Nephron progenitor cell (in vitro differentiated cells): ENCODE measurements at places on chromosomes 2 and 18.
A peak's percentile ranks its signal among the peaks of the same experiment; 100 is the strongest.

- no peaks in the 10 kb centered on the region for H3K36me3 ChIP-seq
- H3K4me1 ChIP-seq = peaks cover 27% of the 10 kb centered on the region
- no peak overlapping the region for H3K27ac ChIP-seq
- H3K27me3 ChIP-seq = peaks cover 7% of the 10 kb centered on the region
- H3K4me3 ChIP-seq = no peak overlapping the region
Measured at GRCh38 chr18:77023102-77023782, 109.3 kb downstream of the MBP start.

GRCh38 chr18:29198834-29199233 lies 1021.9 kb upstream of the CDH2 start:
- no peak for DNase-seq
- H3K27ac ChIP-seq = no peak overlapping the region
- H3K27me3 ChIP-seq = peaks cover 3% of the 10 kb centered on the region
- no peaks in the 10 kb centered on the region for H3K4me1 ChIP-seq

DNA sequence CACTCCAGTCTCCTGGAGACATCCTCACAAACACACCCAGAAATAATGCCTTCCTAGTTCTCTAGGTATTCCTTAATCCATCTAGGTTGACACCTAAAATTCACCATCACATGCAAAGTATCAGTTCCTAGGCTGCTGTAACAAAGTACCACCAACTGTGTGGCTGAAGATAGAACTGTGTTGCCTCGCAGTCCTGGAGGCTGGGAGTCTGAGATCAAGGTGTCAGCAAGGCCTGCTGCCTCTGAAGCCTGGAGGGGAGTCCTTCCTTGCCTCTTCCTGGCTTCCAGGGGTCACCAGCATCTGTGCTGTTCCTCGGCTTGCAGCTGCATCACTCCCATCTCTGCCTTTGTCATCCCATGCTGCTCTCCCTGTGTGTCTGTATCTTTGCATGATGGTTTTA lies 36.3 kb upstream of the TMEM131 start:
- H3K27ac ChIP-seq = no peak overlapping the region
- no peaks in the 10 kb centered on the region for H3K36me3 ChIP-seq
- no peak overlapping the region for H3K4me3 ChIP-seq
- peaks cover 8% of the 10 kb centered on the region for H3K27me3 ChIP-seq
- no peak for DNase-seq

DNA sequence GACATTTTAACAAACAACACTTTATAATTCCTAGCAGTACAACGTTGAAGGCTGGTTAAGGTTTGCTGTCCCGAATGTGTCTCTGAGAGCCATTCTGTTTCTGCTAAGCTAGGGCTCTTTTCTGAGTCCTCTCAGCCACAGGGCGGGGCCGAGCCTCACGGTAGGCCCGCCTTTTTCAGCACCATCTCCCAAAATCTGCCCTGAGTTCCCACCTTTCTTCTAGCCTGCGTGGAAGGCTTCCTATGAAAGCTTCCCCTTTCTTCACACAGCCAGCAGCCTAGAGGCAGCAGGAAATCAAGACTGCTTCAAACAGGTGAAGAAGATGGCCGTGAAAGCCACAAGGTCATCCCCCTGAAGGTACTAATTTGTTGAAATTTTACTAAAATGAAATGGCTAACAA lies 255.5 kb downstream of the CDH2 start:
- DNase-seq = no peak
- H3K4me1 ChIP-seq = peaks cover 6% of the 10 kb centered on the region
- no peaks in the 10 kb centered on the region for H3K36me3 ChIP-seq
- H3K27me3 ChIP-seq = peaks cover 2% of the 10 kb centered on the region
- no peak overlapping the region for H3K4me3 ChIP-seq
- peak overlapping the region; percentile 62 for H3K27ac ChIP-seq

- H3K4me1 ChIP-seq = no peaks in the 10 kb centered on the region
- no peak overlapping the region for H3K27ac ChIP-seq
- no peaks in the 10 kb centered on the region for H3K36me3 ChIP-seq
- peaks cover 8% of the 10 kb centered on the region for H3K27me3 ChIP-seq
Measured at GRCh38 chr2:18362696-18363095, 197.8 kb downstream of the RDH14 start.

GRCh38 chr2:168427451-168427850 lies 28.6 kb upstream of the CERS6 start:
- H3K27me3 ChIP-seq = peaks cover 2% of the 10 kb centered on the region
- H3K27ac ChIP-seq = no peak overlapping the region
- H3K4me3 ChIP-seq = no peak overlapping the region

GRCh38 chr2:63545023-63545422 lies 43.3 kb downstream of the WDPCP start:
- H3K27me3 ChIP-seq = no peaks in the 10 kb centered on the region
- H3K36me3 ChIP-seq = no peaks in the 10 kb centered on the region
- no peak overlapping the region for H3K4me3 ChIP-seq
- H3K4me1 ChIP-seq = no peaks in the 10 kb centered on the region
